ENCODE measurements at places on chromosomes 2 and 18.

- DNase-seq: no peak
These were observed 446.4 kb upstream of the RAB12 start for GRCh38 chr18:8162802-8163201.

- DNase-seq: no peak
These were observed 125.8 kb upstream of the EFEMP1 start for GRCh38 chr2:56049233-56049845.

GRCh38 chr2:109719871-109720270 lies 74.2 kb upstream of the RGPD5 start:
- DNase-seq: no peak

DNA sequence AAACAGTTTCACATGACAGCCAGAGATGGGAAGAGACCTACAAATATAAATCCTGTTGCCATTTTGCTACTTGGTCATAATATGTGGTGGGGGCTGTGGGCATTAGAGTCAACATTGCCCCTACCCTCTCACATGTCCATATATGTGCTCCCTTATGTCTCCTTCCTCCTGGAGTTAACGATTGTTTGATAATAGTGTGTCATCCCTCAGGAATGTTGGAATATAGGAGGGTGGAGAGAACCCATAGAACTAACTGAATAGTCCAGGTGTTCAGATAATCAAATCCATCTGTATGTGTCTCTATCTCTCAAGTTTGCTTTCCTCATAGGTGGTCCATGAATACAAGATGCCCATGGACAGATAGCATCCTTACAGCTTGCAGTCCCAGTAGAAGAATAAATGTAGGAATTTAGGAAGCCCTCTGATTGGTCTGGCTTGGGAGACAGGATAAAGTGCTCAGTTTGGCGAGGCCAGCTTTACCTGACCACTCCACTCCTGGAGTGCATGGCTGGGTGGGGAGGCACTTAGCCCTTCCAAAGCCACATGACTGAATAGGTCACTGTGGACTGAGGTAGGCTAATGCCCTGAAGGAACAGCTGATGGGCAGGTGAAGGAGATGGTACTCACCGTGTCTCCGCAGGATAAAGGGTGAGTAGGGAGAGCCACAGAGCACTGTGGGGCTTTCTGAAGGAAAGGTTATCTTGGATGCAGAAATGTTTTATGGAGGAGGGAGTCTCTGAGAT lies 166.9 kb downstream of the CDCA7 start:
- DNase-seq: no peak

GRCh38 chr2:239462671-239463506 lies 62.1 kb upstream of the HDAC4 start:
- DNase-seq: no peak

DNA sequence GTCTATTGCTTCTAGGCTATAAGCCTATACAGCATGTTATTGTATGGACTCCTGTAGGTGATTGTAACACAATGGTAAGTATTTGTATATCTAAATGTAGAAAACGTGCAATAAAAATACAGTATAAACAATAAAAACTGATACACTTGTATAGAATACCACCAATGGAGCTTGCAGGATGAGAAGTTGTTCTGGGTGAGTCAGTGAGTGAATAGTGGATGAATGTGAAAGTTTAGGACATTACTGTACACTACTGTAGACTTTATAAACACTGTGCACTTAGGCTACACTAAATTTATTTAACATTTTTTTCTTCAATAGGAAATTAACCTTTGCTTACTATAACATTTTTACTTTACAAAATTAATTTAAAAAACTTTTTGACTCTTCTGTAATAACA lies 679.2 kb upstream of the ZNF804A start:
- DNase-seq: no peak

DNA sequence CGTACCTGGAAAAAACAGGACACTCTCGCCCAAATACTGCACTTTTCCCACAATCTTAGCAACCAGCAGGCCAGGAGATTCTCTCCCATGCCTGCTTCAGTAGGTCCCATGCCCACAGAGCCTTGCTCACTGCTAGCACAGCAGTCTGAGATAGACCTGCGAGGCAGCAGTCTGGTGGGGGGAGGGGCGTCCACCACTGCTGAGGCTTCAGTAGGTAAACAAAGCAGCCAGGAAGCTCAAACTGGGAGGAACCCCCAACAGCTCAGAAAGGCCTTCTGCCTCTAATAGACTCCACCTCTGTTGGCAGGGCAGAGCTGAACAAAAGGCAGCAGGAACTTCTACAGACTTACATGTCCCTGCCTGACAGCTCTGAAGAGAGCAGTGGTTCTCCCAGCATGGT lies 1202.8 kb upstream of the ACVR2A start:
- DNase-seq: no peak

DNA sequence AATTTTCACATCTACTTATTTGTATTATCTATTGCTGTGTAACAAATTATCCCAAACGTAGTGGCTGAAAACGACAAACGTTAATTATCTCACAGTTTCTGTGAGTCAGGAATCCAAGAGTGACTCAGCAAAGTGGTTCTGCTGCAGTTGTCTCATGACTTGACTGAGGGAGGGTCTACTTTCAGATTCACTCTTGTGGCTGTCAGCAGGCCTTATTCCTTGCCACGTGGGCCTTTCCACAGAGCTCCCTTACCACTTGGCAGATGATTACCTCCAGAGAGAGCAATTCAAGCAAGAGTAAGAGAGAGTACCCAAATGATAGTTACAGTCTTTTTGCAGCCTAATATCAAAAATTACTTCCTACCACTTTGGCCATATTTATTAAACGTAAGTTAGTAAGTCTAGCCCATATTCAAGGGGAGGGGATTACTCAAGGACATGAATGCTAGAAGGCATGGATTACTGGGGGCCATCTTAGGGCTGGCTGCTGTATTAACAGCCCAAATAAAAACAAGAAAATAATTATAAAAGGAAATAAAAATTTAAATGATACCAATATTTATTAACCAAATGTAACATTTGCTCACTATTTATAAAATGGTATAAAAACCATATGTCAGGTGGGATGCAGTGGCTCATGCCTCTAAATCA lies 48.7 kb upstream of the NBEAL1 start:
- no peak for DNase-seq
